GF-D8 (cell line): ENCODE measurements at places on chromosomes 6 and 20.

GRCh38 chr6:132952986-132953385 is 138.6 kb downstream of the RPS12 start:
- no peak for DNase-seq

GRCh38 chr20:701401-702129 is 26.0 kb upstream of the SCRT2 start:
- DNase-seq, result no peak

DNA sequence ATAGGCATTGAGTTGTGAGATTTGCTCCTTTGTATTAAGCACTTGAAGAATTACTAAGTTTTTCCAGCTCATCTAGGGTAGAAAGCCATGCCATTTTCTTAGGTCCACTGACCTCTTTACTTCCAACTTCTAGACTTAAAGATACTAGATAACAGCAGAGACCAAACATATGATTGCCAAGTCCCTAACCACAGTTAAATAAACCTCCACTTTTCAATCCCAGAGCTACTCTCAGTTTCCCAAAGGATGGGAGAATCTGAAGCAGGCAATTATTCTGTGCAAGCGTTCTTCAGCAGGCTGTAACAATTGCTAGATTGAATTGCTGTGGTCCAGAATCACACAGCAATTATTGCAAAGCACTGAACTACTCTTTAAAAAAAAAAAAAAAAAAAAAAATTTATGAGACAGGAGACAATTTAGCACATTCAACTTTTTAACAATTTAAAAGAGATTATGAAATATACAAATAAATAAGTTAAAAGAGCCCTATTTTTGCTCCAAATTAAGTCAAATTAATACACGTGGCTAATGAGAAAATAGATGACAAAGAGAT is 104.0 kb upstream of the PRSS16 start:
- no peak for DNase-seq

DNA sequence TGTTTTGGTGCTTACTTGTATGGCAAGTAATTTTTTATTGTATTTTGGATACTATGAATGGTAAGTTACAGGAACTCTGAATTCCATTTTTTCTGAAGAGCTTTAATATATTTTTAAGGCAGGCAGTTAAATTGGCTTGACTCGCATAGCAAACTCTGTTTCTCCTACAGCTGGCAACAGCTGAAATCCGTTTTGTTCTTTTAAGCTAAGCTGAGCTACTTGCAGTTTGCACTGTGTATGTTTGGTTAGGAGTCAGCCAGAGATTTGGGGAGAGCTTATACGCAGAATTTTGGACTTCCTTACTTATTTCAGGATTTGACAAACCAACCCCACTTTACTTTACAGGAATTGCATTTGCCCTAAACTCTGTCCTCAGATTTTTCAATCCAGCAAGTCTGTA is 179.1 kb downstream of the COL19A1 start:
- DNase-seq, result no peak

GRCh38 chr6:132764370-132764769 is 6.7 kb upstream of the VNN2 start:
- no peak for DNase-seq

DNA sequence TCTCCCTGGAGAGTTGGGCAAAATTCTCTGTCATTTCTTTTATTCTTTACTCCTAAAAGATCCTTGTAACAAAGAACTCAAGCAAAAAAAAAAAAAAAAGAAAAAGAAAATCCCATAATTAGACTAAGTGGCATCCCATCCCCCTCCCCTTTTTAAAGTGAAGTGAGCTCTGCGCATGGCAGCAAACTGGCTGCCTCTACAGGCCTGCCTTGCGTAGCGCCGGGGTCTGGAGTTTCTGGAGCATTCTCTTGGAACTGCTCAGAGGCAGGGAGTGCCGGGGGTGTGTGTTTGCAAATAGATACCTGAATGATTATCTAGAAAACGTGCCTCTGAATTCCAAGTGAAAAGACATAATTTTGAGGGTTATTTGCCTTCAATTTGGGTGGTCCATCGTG is 48.1 kb downstream of the FOXC1 start:
- no peak for DNase-seq

DNA sequence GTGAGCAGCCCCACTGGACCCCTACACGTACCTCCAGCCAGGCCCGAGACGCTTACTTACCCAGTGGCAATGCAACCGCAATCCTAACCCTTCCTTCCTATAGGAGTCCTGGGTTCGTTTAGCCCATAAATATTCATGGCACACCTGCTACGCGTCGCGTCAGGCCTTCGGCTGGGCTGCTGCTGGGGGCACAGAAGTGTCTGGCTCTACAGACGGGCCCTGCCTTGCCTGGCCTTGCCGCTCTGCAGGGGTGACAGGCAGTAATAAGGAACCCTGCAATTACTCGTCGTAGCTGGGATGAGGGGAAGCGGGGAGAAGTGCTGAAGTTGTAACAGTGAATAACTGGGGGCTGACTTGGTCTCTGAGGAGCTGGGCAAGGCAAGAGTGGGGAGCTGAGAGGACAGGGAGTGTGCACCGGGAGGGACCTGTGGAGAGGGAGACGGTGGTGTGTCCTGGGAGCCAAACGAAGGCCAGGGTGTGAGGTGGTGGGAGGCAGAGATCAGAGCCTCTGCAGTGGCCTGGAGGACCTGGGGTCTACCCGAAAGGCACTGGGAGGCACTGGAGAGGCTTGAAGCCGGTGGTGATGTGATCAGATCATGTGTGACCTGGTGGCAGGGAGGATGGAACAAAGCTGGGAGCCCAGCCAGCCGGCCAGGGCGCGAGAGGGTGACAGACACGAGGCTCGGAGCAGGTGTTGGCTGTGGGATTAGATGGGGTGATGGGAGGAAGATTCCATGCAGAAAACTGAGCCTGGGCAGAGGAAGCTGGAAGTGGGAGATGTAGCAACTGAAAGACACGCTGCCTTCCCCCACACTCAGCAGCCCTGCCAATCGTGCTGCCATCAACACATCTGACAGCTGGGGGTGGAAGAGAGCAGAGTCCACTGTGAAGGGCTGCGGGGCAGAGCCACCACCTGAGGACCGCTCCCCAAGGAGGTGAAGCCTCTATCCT is 36.4 kb downstream of the PSMG4 start:
- no peak for DNase-seq

- DNase-seq, result no peak
Measured at GRCh38 chr6:28816909-28817807, 106.6 kb downstream of the TRIM27 start.

GRCh38 chr6:151389618-151390275 is 1.6 kb downstream of the ZBTB2 start:
- peak; percentile 46 for DNase-seq

DNA sequence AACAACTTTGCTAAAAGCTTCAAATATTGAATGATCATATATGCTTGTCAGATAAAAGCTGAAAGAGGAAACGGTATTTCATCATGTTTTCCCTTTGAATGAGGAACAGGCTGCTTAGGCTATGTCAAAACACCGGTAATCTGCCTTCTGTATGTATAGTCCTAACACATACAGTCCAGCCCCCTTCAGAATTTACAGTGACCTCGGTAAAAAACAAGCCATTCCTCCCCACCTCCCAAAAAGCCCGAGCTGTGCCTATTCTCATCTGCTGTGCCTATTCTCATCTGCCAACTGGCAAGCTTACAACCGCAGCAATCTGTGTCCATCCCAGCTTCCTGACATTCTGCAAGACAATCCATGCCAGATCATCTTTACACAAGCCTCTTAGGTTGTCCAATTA is 26.8 kb upstream of the UBE2J1 start:
- DNase-seq, result peak; percentile 89

DNA sequence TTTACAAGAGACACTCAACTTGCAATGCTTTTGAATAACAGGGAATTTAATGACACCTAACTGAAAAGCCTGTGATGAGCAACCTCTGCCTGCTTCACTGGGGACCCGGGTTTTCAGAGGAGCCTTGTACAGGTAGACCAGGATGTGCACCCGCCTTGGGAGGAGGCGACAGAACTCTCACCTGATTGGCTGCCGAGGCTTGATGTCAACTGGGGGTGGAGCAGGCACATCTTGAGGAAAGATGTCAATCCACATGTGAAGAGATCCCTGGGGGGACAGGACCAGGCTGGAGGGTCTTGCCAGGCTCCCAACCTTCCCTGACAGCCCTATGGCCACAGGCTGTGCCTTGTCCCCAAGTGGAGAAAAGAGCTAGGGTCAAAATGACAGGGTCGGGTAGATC is 19.8 kb downstream of the ERGIC3 start:
- DNase-seq, result no peak

DNA sequence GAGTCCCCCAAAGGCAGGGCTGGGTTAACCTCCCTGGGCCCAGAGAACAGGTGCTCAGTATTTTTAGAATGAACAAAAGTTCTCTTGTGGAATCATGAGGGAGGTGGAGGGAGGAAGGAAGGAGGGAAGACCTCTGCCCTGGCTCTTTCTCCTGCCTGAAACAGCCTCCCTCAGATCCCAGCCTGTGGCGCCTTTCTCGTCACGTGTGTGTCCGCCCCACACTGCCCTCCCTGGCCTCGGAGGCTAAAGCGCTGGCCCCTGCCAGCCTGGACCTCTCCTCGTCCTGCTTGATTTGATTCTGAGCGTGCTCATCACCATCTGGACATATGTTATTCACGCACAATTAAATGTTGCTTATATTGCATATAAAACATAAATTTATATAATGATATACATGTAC is 40.9 kb downstream of the PHACTR3 start:
- DNase-seq, result no peak

GRCh38 chr20:21228511-21228910 is 74.6 kb upstream of the XRN2 start:
- no peak for DNase-seq
